ENCODE measurements at places on chromosomes 2 and 18.

DNA sequence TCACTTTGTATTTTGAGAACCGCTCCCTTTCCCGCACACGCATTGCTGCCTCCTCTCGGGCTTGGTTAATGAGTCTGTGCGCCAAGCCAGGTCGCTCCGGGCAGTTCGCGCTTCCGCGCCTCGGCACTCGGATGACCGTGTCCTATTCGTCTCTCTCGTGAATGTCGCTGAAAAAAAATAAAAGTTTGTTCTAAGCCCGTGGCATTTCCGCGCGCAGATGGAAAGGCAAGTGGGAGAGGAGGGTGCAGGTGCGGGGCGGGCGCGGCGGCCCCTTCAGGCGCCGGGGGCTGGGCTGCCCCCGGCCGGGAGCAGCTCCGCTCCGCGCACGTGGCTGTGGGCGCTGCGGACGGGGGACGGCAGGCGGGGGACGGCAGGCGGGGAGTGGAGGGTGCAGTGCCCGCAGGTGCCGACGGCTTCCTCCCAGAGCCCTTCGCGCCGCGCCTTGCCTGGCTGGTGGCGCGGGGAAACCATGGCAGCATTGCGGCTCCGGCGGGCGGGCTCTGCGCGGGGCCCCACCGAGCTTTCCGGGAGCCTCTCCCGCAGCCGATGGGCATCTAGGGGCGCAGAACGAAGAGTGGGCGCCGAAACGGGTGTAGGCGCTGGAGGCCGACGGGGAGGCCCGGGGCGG, 159.6 kb upstream of the SIX2 start:
- DNase-seq, result peak; percentile 38

DNA sequence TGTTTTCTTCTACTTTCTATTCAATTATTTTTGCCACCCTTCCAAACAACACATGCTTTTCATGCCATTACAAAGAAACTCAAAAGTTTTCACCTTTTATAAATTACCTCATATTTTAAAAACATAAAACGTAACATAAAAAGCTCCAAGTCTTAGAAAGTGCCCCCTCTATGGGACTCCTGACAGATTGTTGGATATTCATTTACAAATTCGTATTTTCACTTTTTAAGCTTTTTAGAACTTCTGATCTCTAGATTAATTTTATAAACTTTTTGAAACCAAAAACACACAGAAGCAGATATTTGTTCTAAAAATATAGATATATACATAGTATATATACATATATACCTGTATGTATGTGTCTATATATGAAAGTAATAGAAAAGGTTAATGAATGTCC, 1.5 kb downstream of the COL5A2 start:
- DNase-seq, result no peak

DNA sequence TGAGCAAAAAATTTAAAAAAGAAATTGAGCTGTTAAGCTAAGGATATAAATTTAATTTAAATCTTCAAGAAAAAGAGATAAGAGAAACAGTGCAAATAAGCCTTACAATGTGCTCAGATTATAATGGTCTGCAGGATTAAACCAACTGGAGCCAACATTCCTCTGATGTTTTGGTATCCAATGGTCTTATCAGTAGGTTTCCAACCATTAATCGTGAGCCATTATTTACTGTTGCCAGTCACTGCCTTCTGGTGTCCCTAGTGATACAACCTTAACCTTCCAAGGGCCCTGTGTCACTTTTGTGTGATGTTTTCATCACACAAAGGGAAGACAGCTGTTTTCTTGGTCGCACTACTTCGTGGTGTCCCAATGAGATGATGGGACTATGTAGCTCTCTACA, 134.5 kb upstream of the CTAGE1 start:
- no peak for DNase-seq

DNA sequence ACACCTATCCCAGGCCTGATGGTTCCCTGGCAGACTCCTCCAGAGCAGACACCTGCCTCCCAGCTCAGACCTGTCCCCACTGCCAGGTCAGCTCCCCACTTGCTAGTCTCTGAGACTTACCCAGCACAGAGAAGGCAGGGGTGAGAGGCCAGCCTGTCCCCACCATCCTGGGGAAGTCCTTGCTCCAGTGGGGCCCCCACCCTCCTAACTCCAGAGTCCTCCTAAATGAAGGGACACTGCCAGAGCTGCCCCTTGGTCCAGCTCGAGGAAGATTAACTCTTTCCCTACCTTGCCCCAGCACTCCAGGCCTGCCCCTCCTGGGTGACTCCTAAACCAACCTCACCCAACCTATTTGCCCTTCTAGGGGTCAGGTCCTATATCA, 30.4 kb upstream of the TNS1 start:
- no peak for DNase-seq

- peak; percentile 82 for DNase-seq
Observed at GRCh38 chr2:7660816-7661215, 743.6 kb downstream of the RNF144A start.

GRCh38 chr2:75751360-75751759, 40.6 kb upstream of the GCFC2 start:
- no peak for DNase-seq

All from DMS79 treated with DMSO at 0.1 percent for 48 hours (cell line).